Cerebellar nuclear complex (tissue), 1 donor: ENCODE measurements at places on chromosomes 3 and 15.

DNA sequence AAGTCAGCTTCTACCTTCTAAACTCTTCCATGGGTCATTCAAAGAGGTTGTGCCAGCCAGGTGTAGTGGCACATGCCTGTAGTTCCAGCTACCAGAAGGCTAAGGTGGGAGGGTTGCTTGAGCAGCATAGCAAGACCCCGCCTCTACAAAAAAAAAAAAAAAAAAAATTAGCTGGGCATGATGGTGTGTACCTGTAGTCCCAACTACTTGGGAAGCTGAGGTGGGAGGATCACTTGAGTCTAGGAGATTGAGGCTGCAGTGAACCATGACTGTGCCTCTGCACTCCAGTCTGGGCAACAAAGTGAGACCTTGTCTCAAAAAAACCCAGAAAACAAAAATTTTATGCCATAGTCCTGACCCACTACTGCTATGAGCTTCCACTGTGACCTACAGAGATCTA lies 126.8 kb downstream of the MDFIC2 start:
- DNase-seq = no peak

DNA sequence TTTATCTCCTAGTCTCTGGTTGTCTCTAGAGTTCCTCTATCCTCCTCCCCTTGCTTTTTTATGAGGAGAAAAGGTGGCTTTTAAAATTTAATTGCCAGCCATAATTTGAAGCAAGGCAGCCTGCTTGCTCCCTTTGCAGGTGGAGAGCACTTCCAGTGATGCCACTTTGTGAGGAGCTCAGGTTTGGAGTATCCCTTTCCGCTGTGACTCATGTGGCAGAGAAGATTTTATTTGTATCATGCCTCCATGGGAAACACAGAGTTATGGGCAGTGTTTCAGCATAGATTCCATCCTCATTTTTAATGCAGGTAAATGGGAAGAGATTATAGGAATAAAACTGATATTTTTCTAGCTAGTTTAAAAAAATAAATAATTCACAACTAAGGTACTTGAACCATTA lies 7.0 kb downstream of the PPM1L start:
- no peak for DNase-seq

DNA sequence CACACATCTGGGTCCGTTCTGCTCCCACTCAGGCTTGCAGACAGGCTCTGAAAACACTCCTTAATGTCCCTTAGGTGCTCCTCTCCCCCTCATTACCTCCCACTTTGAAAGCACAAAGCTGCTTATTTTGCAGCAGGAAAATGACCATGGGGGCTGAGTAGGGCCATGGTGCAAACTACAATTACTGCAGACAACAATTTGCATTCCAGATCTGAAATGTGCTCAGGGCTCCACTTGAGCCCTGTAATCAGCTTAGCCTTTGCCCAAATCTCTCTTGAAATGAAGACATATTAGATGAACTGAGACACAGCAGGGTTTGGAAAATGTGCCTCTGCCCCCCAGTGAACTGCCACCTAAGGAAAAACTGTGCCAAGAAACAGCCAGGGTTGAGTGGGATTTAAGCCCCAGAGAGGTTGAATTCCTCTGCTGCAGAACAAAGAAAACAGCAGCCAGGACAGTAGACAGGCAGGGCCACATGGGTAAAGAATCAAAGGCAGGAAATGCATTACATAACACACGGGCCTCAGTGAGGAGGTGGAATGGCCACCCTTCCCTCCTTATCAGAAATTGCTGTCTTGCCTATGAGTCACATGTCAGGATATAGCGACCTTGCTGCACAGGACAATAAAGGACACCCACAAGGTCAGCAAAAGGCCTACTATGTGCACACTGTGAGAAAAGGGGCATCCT lies 126.8 kb upstream of the ARHGEF3 start:
- no peak for DNase-seq

GRCh38 chr3:150022381-150023238 lies 51.9 kb upstream of the PFN2 start:
- DNase-seq = no peak
